Tongue (tissue), 3 donors: ENCODE measurements at places on chromosomes 6 and 20.

DNA sequence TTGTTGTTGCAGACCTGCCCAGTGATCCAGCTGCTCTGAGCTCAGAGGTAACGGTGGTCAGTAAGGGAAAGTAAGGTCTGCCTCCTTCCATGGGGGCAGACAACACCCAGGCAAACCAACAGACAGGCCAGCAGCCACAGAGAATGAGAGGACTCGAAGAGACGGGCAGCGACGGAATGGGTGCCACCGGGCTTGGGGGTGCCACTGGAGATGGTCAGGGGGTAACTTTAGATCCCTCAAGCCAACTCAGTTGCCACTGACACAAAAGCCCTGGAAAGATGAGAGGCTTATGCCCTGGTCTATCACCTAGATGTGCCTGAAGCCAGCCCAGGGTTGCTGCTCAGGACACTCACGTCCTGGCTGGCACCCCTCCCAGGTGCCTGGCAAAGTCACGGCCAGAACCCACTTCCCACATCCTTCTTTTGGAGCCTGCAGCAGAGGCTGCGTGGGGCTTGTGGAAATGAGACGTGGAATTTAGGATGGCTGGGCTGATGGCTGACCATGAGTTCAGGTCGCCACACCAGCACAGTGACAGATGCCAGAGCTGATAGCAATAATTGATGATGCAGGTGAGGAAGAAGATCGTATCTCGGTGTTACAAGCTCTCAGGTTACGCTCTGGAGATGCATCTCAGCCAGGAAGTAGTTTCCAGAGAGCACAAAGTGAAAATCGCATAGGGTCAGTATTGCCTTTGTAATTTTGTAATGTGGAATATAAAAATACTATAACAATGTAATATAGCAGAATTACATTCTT lies 209.1 kb downstream of the SYNDIG1 start:
- no peak for DNase-seq

DNA sequence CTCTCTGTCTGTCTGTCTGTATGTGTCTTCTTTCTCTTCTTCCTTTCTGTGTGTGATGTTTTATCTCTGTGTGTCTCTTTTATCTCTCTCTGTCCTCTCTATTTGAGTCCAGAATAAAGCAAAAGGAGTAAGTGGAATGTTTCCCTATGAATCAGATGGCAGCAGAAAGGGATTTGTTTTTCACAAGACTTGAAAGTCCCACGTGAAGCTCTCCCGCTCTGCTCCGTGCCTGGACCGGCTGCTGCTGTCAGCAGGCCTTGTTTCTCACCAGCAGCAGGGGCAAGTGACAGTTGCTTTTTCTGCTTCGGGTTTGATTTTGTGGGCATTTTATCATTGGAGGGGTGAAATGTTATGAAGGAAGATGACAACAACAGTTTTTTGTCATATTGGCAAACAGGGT lies 212.7 kb downstream of the PACRG start:
- peak; percentile 25 for DNase-seq

DNA sequence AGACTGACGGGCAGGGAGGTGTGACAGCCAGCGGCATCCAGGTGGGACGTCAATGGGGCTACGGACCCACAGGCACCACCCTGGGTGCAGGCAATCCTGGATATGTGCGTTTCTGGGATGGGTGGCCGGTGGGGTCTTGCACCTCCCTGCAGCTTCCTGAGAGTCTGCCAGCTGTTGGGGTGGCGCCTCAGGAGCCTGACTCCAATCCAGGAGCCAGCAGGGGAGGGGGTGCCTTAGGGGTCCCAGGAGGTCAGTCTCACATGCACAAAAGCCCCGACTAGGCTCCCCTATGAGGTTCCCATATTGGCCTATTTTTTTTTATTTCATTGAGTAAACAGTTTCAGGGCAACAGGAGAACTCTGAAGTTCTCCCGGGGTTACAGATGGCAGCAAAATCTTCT lies 73.3 kb downstream of the GINS1 start:
- no peak for DNase-seq

GRCh38 chr6:57317060-57317943 lies at the start of gene PRIM2:
PRIM2 (plus strand) TSS chr6:57317630; CDS start chr6:57318446, 816 bp downstream.
- peak; percentile 93 for DNase-seq

DNA sequence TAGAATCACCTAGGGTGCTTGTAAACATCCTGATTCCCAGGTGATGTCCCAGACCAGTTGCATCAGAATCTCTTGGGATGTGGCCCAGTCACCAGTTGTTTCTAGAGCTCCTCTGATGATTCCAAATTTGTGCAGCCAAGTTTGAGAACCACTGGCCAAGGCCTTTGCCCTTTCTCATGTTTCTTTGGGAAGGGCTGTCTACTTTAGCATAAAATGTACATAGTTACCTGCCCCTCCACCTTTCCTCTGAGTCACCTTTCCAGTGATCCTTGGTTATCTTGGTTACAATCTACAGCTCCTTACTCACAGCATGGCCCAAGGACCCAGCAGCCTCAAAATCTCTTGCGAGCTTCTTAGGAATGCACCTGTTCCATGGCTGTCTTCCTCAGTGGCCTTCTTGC lies 266.4 kb upstream of the PRND start:
- no peak for DNase-seq

DNA sequence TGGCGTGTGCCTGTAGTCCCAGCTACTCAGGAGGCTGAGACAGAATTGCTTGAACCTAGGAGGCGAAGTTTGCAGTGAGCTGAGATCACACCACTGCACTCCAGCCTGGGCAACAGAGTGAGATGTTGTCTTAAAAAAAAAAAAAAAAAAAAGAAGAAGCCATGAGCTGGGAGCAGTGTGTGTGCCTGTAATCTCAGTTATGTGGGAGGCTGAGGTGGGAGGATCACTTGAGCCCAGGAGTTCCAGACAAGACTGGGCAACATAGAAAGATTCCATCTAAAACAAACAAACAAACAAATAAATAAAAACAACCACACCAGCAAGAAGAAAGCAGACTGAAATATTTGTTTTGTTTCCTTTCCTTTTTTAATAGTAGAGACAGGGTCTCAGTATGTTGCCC lies 62.2 kb upstream of the KIF13A start:
- no peak for DNase-seq

- no peak for DNase-seq
These were observed 214.4 kb downstream of the PTPRK start for GRCh38 chr6:128305976-128306375.

GRCh38 chr6:82955841-82956240 lies 109.8 kb downstream of the UBE3D start:
- no peak for DNase-seq

- peak; percentile 21 for DNase-seq
These were observed 29.9 kb downstream of the ABHD12 start for GRCh38 chr20:25360631-25361286.

DNA sequence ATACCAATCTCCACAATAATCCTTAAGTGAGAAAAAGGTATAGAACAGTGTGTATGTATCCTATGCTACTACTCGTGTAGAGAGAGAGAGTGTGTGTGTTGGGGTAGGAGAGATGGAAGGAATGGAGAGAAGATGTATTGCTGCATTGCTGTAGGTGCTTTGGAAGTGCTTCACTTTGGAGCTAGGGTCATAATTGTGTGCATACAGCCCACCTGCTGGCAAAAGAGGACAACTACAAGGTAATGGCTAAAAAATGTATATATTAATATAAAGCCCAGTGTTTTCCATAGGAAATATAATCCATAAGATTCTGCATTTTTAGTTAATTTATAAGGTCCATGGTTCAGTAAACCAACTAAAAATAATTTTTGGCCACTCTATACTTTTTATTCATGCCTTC lies 36.1 kb downstream of the SERAC1 start:
- DNase-seq = peak; percentile 54

- no peak for DNase-seq
These were observed 9.2 kb upstream of the L3MBTL3 start for GRCh38 chr6:130009146-130009545.

DNA sequence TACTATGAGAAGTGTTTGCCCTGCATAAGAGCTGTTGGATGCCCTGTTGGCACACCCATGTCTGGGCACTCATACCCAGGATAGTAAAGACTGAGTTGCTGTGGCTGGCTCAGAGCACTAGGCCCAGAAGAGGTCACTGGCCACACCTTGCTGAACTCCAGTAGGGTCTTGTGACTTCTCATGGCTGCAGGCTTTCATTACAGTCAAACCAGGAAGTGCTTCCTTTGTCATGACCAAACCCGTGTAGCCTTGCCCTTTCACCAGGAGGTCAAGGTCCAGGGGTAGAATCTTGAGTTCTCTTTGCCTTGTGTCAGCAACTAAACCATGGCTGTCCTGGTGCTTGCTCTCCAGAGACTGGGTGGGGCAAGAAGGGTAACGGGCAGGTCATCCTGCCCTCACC lies 49.5 kb downstream of the CD164 start:
- no peak for DNase-seq

DNA sequence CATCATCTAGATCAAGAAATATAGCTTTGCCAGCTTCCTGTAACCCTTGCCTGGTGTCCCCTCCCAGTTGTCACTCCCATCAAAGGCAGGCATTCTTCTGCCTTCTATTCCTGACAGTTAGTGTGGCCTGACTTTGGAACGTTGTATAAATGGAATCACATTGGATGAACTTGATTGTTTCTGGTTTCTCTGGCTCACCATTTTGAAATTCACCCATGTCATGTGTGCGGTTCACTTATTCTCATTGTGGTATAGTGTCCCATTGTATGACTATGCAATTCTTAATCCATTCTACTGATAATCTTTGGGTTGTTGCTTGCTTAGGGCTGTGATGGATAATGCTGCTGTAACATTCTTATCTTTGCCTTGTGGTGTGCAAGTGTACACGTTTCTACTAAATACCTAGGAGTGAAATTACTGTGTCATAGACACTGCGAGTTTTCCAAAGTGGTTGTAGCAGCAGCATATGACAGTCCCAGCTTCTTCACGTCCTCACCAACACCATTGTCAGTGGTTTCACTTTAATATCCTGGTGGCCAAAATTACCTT lies 73.2 kb downstream of the VEGFA start:
- DNase-seq = no peak

DNA sequence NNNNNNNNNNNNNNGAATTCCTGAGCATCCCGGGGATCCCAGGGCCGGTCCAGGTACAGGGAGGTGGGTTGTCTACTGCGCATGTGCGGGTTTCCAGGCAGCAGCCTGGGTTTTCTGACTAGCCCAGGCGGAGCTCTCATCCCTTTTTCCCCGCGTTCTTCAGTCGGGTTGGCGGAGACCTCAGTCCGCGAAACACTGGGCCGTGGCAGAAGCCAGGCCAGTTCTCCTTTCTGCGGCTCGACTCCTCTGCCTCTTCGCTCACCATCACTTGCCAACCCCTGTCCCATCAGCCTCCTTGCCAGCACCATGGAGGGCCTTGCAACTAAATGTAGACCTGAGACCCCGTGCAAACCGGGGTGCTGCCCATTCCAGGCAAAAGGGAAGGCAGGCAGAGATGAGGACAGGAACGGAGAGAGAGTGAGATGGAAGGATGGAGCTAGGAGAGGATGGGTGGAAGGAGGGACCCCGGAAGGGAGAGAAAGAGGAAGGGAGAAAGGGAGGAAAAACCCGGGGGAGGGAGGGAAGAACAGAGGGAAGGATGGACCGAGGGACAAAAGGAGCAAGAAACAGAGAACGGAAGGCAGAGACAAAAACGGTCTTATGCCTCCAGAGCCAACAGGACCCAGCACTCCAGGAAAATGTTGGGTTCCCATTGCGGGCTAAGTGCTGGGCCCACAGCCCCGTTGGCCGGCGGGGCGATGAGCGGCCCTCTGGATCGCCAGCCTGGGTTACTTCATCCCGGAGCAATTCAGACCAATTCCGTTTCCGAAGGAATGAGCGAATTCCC lies 445.4 kb upstream of the DEFB115 start:
- peak; percentile 19 for DNase-seq
